ENCODE measurements at places on chromosomes 11 and 22. TPM values are rescaled to one million over a fixed set of nuclear protein-coding genes. Genes with fewer than 3 reads are reported as not detected.

- no peak for DNase-seq
Observed at GRCh38 chr22:45524157-45524556, 21.5 kb downstream of the FBLN1 start.

Gene CHEK1
- 21.2 TPM for polyA plus RNA-seq

GRCh38 chr22:45546333-45547015 is 43.8 kb downstream of the FBLN1 start:
- no peak for DNase-seq

- no peak for DNase-seq
Observed at GRCh38 chr11:46597609-46598219, 3.9 kb upstream of the AMBRA1 start.

DNA sequence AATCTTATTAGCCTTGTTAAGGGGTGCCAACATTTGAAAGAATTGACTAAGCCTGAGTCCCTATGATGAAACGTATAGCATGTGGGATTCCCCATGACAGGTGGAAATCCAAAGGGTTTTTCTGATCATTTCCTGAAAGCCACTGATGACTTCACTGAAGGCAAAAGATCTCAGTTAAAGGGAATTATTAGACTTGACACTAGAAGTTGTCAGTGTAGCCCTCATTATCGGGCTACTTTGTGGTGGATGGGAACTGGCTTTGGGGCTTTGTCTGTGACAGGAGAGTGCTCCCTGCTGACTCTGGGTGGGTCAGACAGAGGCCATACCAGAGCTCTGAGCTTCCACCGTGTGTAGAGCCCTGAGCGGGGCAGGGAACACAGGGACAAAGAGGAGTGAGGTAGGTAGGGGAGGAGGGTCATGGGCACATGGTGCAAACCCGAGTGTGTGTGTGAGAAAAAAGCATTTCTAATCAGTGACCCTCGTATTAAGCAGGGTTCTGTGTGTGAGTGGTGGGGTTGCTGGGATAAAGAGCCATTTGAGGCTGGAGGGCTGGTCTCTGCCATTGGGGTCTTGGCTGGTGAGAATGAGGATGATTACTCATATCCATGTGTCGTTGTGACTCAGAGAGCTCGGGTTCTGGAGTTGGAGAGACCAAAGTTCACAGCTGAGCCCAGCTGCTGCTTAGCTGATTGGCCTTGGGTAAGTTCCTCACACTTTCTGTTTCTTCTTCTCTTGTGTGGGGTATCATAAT is 101.1 kb downstream of the GRIK4 start:
- no peak for DNase-seq

Gene SF1
- polyA plus RNA-seq: 519 TPM

Gene LAYN
- 12.5 TPM for polyA plus RNA-seq

Gene APOA4
- polyA plus RNA-seq: not detected

DNA sequence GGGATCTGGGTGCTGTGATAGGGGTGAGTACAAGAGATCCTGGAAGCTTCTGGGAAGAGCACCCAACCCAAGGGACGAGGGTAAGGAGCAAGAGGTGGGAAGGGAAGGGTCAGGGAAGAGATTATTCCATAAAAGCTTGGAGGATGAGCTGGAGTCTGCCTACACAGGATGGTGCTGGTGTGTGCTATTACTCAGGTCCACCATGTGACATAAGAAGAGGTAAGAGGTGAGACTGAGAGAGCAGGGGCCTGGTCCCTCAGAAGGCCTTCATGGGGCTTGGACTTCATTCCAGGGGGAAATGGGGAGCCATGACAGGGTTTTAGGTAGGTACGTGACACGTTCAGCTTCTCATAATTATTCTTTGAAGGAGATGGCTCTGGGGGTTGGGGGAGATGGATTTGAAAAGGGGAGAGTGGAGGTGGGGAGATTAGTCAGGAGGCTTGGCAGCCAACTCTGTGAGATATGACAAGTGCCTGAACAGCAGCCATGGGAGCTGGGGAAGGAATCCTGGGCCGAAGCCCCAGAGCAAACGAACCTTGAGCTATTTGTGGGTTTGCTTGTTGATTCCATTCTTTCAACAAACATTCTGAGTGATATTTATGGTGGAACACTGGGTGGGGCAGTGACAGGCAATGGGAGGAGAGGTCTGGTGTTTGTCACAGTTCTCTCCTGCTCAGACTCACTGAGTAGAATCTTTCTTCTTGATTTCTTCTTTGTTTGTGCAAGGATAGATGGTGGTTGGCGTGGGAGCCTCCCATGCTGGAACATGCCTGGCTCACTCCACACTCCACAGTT is 11.2 kb upstream of the NCAM1 start:
- DNase-seq: no peak

Gene KCNK4
- not detected for polyA plus RNA-seq

DNA sequence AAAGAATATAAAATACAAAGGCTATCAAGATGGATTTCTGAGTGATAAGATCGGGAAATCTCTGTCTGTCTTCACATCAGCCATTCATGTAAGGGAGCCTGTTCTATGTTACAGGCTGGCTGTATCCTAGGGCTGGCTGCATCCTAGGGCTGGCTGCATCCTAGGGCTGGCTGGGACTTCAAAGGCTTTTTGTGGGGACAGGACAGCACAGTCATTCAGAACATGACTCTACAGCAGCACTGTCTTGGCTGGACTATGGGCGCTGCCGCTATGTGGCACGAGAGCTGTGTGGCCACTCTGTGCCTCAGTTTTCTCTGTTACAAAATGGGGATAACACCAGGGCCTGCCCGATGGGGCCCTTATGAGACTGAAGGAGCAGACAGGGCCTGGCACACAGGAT is 10.2 kb downstream of the ADAMTS8 start:
- no peak for DNase-seq

DNA sequence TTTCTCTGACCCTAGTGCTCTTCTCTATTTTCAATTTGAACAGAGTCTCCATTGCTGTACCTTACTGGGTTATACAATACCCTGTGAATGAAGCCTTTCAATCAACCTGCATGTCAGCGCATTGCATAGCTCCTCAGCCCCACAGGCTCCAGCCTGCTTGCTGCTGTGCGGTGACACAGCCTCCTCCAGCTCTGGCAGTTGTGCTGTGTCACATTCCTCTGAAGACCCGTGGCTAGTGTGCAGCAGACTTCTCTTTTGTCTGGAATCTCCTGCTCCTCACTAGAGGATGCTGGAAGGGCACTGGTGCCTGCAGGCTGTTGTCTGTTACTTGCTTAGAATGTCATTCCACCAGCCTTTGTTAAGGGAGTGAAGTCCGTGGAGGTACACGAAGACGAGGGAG is 390.1 kb upstream of the B3GAT1 start:
- DNase-seq: no peak

GRCh38 chr11:63766531-63767235 is 1.9 kb downstream of the ZFTA start:
- no peak for DNase-seq

GRCh38 chr11:104946907-104947306 is 21.5 kb downstream of the CASP4 start:
- DNase-seq: no peak

Gene OR8G1
- polyA plus RNA-seq: not detected

- DNase-seq: no peak
Observed at GRCh38 chr11:125489166-125489565, 6.9 kb downstream of the FEZ1 start.

All from left lung (tissue), 14 donors.